Osteoblast (primary cell): ENCODE measurements at places on chromosomes 7 and 10.

DNA sequence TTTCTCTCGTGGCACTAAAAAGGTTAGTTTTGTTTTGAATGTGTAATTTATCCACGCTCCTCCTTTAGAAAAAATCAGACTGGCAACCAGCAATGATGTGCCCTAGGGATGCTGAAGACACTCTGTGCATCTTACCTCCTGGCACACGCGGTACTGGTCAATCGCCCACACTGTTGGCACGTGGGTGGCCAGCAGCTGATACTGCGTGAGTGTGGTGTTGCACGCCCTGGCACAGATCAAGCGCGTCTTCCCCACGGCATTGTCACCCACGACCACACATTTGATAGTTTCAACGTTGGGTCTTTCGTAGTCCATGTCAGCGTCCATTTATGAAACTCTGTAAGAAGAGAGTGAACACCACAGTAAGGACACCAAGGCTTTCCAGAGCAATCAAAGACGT is 32.8 kb downstream of the RHOBTB1 start:
- no peaks in the 10 kb centered on the region for H3K27me3 ChIP-seq
- H3K4me3 ChIP-seq: no peak overlapping the region
- no peak for DNase-seq
- H3K36me3 ChIP-seq: peaks cover 9% of the 10 kb centered on the region

DNA sequence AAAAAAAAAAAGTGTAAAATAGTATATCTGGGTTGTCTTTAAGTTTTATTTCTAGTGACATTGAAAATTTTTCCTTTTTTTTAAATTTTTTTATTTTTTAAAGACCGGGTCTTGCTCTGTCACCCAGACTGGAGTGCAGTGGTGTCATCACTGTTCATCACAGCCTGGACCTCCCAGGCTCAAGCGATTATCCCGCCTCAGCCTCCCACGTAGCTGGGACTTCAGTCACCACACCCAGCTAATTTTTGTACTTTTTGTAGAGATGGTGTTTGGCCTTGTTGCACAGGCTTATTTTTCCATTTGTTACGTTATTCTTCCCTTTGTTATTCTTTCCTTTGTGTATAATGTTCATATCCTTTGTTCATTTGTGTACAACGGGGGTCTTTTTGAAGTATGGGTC is 30.1 kb downstream of the TSPAN14 start:
- H3K27ac ChIP-seq: no peak overlapping the region
- H3K4me1 ChIP-seq: peaks cover 4% of the 10 kb centered on the region
- no peak for DNase-seq
- no peaks in the 10 kb centered on the region for H3K36me3 ChIP-seq

DNA sequence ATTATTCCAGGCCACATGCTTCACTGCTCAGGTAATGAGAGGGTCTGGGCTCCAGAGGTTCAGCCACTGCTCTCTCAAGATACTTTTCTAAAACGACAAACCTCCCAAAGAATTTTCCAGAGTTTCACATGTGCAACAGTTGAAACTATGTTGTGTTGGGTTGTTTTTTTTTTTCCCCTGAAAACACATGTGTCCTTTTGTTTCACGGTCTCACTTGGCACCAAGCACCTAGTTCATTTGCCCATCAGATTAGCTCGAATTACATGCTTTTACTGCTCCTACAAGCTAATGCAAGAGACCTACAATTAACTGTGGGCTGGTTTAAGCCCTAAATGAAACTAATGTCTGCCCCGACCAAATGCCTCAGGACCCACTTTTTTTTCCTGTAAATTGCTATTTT is 313.3 kb downstream of the FGFR2 start:
- H3K4me3 ChIP-seq: no peak overlapping the region
- no peaks in the 10 kb centered on the region for H3K27me3 ChIP-seq
- no peaks in the 10 kb centered on the region for H3K36me3 ChIP-seq
- H3K27ac ChIP-seq: no peak overlapping the region
- DNase-seq: no peak

- H3K4me1 ChIP-seq: peaks cover 17% of the 10 kb centered on the region
- H3K36me3 ChIP-seq: peaks cover 31% of the 10 kb centered on the region
- H3K4me3 ChIP-seq: peak overlapping the region; percentile 89
- peak; percentile 94 for DNase-seq
Observed at GRCh38 chr10:98446151-98446660, 529 bp downstream of the HPS1 start.

- no peak overlapping the region for H3K4me3 ChIP-seq
- no peaks in the 10 kb centered on the region for H3K36me3 ChIP-seq
- no peaks in the 10 kb centered on the region for H3K4me1 ChIP-seq
- no peak overlapping the region for H3K27ac ChIP-seq
- no peaks in the 10 kb centered on the region for H3K27me3 ChIP-seq
Observed at GRCh38 chr7:115478426-115478825, 552.1 kb downstream of the TFEC start.

GRCh38 chr7:159084069-159084801 is 60.4 kb downstream of the VIPR2 start:
- H3K27ac ChIP-seq: no peak overlapping the region
- H3K27me3 ChIP-seq: no peaks in the 10 kb centered on the region
- peak; percentile 57 for DNase-seq
- H3K4me3 ChIP-seq: no peak overlapping the region
- no peaks in the 10 kb centered on the region for H3K4me1 ChIP-seq
